ENCODE measurements at places on chromosomes 5 and 9. TPM values are rescaled to one million over a fixed set of nuclear protein-coding genes. Genes with fewer than 3 reads are reported as not detected.

GRCh38 chr5:66171349-66172344, 27.5 kb downstream of the SREK1 start:
- DNase-seq = peak; percentile 11

- no peak for DNase-seq
Measured at GRCh38 chr5:150034662-150035061, 34.1 kb downstream of the HMGXB3 start.

The PCDHA11 gene
- not detected for total RNA-seq

The PSMD5 gene
- total RNA-seq = 17.1 TPM

The SHISAL2B gene
- total RNA-seq = not detected

GRCh38 chr5:51829230-51829629, 446.0 kb downstream of the ISL1 start:
- no peak for DNase-seq

- DNase-seq = no peak
Measured at GRCh38 chr9:111966861-111967291, 70.3 kb downstream of the UGCG start.

The FABP6 gene
- total RNA-seq = not detected

All from SJSA1 (cell line).